Subcutaneous preadipocyte (primary cell): ENCODE measurements at places on chromosomes 5 and 9. TPM values are rescaled to one million over a fixed set of nuclear protein-coding genes. Genes with fewer than 3 reads are reported as not detected.

Gene PCDHB3
- 0.20 and 0.73 TPM in 2 replicates for total RNA-seq

Gene RAD50
- total RNA-seq, result 30.5 and 36.0 TPM in 2 replicates

Gene GABRA6
- total RNA-seq, result not detected in 2 replicates

Gene PPP3R2
- total RNA-seq, result not detected in 2 replicates

Gene CYLC2
- total RNA-seq, result not detected in 2 replicates

Gene CBY3
- total RNA-seq, result not detected in 2 replicates

Gene PRUNE2
- 37.3 and 68.7 TPM in 2 replicates for total RNA-seq

Gene ANGPTL2
- 19.9 and 27.6 TPM in 2 replicates for total RNA-seq

Gene PCDHGB4
- 5.9 and 8.8 TPM in 2 replicates for total RNA-seq

Gene FRMD3
- total RNA-seq, result 0.73 and 8.0 TPM in 2 replicates

Gene ELOVL7
- total RNA-seq, result under 0.01 TPM in 2 replicates

Gene ADRB2
- total RNA-seq, result under 0.01 and 1.2 TPM in 2 replicates
